ENCODE measurements at places on chromosomes 6 and 20.

GRCh38 chr6:36360241-36361054 is 23.8 kb upstream of the BNIP5 start:
- DNase-seq: peak; percentile 80

GRCh38 chr6:137678451-137678850 is 184.3 kb upstream of the OLIG3 start:
- DNase-seq: no peak

- no peak for DNase-seq
Measured at GRCh38 chr20:59703046-59703445, 98.7 kb downstream of the PHACTR3 start.

- DNase-seq: no peak
Measured at GRCh38 chr6:36373368-36374019, 14.0 kb downstream of the ETV7 start.

- DNase-seq: no peak
Measured at GRCh38 chr6:47357827-47358226, 48.1 kb upstream of the TNFRSF21 start.

- DNase-seq: no peak
Measured at GRCh38 chr20:13692802-13693736, 54.3 kb upstream of the TASP1 start.

GRCh38 chr6:98836962-98837944 is 2.9 kb downstream of the POU3F2 start:
- DNase-seq: no peak

DNA sequence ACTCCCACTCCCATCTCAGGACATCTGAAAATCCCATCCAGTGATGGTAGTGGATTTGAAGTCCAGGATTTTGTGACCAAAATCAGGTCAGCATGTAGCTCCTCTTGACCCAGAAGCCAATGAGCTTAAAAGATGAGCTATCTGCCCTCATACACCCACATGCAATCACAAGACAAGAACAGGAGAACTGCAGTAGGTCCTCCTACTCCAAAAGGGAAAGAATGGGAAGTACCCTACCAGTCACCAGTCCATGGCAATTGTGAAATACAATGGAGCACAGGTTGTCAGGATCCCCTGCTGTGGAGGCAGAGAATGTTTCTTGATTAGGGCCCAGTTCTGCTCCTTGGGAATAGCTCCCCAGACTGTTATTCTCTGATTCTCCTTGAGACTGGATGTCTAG is 347.3 kb upstream of the CNR1 start:
- DNase-seq: no peak

DNA sequence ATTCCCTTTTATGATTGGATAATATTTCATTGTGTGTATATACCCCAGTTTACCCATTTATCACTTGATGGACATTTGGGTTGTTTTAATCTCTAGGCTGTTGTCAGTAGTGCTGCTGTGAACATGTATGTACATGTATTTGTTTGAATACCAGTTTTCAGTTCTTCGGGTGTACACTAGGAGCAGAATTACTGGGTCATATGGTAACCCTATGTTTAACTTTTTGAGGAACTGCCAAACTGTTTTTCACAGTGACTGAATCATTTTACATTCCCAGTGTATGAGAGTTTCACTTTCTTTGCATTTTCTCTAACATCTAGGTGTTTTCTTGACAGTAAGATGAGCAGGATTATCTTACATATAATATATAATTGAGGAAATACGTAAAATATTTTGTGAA is 44.7 kb upstream of the ADIG start:
- no peak for DNase-seq

GRCh38 chr6:158421381-158421780 is 109.1 kb downstream of the TULP4 start:
- no peak for DNase-seq

GRCh38 chr6:160088784-160089533 is 32.7 kb upstream of the SLC22A1 start:
- no peak for DNase-seq

GRCh38 chr20:60583741-60584140 is 625.5 kb downstream of the CDH26 start:
- no peak for DNase-seq

DNA sequence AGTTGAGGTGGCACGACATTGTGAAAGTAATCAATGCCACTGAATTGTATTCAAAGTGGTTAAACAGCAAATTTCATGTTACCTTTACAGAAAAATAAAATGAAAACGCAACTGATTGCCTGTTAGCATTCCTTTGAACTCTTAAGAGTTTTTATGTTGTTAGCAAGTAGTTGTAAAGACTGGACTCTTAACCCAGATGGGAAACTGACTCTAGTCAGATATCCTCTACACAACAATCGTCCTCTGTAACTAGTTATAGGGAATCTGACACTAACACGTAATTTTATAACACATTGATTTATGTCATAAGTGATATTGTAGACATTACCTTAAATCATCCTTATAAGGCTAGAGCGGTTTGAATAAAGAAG is 3.0 kb upstream of the FBXO9 start:
- DNase-seq: no peak

- peak; percentile 25 for DNase-seq
Measured at GRCh38 chr6:140105857-140106256, 731.4 kb upstream of the CITED2 start.

DNA sequence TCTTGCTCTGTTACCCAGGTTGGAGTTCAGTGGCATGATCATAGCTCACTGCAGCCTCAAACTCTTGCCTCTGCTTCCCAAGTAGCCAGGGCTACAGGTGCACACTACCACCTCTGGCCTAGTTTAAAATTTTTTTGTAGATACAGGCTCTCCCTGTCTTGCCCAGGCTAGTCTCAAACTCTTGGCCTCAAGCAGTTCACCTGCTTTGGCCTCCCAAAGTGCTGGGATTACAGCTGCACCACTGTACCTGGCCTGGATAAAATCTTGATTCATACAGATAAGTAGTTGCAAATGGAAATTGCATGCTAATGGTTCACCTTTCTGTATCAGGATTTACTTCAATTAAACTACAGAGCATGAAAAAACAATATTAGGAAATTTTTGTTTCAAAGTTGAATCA is 4.2 kb downstream of the CD2AP start:
- no peak for DNase-seq

DNA sequence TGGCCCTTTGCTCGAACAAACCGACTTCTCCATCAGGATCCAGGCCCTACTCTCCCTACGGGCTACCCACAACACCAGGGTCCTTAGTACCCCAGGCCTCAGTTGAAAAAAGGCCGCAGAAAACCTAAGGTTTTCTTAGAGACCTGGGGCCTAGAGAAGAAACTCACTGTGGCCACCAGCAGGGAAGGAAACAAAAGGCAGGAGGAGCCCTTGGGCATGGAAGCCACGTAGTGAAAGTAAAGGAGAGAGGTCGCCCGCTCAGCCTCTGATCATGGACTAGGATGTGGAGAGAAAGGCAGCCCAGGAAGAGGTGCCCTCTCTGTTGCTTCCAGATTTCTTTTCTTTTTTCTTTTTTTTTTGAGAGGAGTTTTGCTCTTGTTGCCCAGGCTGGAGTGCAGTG is 31.5 kb downstream of the CPNE5 start:
- DNase-seq: no peak

DNA sequence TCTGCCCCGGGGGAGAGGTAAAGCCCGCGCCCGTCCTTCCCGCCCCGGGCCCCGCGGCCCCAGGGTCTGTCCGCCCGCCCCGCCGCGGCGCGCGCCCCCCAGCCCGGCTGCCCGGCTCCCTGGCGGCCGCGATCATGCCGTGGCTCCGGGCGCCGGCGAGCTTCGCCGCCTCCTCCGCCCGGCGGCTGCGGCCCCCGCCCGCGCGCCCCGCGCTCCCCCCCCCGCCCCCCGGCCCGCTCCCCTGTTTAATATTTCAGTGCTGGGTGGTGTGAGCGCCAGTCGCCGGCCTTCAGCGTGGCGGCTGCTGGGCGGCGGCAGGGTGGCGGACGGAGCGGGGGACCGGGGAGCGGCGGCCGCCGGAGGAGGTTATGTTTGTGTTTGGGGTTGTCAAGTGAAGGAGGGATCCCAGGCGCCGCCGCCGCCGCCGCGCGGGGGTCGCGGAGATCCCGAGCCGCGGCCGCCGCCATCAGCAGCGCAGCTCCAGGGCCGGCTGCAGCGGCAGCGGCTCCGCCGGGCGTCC is at the start of gene HIVEP1:
Gene HIVEP1 (plus strand): TSS at position 275 of the 520 bp plus-strand sequence. CDS start 3,317 bp downstream, outside the sequence.
- DNase-seq: no peak

DNA sequence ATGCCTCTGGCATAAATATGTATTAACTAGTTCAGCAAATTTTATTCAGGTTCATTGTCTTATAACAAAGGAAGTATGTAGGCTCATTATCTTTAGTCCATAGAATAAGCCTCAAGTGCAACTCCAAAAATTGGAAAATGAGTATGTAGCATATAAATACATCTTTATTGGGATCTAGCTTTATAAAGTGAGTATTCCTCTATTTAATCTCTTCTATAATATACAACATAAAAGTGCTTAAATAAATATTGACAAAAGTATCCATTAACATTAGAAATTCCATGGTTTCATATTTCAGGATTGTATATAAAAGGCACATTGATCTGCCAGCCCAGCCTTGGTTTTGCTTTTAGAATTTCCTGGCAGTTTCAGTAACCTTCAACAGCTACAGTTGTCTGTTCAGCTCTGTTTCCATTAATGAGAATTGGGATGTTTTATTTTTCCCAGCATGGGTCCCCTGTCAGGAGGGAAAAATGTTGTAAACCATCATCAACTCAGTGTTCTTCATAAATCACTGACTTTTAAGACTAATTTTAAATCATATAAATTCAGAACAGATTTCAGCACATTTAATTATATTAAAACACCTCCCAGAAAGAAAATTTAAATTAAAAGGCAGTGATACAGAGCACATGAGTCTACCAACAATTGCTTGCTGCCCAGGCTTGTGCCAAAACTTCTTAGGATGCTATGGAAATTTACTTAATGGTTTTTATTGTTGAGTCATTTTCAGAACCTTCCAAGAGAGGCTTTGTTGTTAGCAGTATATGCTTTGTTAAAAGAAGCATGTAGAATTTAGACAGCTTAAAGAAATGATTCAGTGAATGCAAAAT is 119.7 kb downstream of the ADGRG6 start:
- DNase-seq: no peak

GRCh38 chr6:47690791-47691190 is 7.6 kb upstream of the ADGRF4 start:
- no peak for DNase-seq

- no peak for DNase-seq
Measured at GRCh38 chr6:97275804-97276203, 7.2 kb downstream of the MMS22L start.

DNA sequence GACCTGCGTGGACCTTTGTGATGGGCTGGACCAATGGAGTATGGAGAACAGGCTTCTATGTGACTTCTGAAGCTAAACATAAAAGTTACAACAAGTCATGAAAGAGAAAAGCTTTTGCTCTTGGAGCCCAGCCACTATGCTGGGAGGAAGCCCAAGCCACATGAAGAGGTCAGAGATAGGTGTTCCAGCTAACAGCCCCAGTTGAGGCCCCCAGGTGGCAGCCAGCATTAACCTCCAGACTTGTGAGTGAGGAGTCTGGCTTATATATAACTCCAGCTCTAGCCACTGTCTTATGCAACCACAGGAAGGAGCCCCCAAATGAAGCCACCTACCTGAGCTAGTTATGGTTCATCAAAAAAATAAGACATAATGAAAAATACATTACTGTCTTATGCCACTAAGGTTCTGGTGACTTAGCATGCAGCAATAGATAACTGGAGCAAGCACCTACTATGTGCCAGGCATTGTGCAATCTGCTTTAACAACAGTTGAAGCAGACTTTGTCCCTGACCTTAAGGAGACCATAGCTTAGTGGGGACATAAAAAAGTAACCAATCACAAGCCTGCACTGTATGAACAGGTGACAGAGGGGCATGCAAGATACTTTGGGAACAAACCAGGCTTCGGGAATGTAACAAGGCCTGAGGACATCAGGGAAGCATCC is 599.6 kb downstream of the PTPRT start:
- DNase-seq: no peak

GRCh38 chr6:2432292-2432691 is 186.9 kb upstream of the GMDS start:
- DNase-seq: peak; percentile 85

DNA sequence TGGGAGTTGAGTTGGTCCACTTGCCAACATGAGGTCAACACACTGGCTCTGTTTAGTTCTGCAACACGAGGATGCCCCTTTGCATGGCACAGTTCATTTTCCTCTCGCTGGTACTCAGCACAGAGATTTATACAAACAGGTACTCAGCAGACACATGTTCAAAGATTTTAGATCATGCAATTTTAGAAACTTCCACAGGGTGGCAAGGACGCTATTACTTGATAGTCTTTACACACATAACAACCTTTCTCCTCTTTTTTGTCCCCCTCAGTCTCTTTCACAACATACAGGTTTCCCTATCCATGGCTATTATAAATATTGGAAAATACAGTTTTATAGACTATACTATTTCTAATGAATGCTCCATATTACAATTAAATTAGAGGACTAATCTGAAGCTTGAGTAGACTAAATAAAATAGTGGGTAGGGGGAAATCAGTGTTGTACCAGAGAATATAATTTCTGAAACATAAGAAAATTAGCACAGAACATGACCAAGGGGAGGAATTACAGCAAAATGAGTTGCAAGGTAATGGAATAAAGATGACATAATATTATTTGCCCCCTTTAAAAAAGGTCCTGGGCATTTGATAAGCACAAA is 331.8 kb upstream of the BTBD3 start:
- no peak for DNase-seq

- no peak for DNase-seq
Measured at GRCh38 chr6:159178847-159179246, 9.6 kb downstream of the FNDC1 start.

DNA sequence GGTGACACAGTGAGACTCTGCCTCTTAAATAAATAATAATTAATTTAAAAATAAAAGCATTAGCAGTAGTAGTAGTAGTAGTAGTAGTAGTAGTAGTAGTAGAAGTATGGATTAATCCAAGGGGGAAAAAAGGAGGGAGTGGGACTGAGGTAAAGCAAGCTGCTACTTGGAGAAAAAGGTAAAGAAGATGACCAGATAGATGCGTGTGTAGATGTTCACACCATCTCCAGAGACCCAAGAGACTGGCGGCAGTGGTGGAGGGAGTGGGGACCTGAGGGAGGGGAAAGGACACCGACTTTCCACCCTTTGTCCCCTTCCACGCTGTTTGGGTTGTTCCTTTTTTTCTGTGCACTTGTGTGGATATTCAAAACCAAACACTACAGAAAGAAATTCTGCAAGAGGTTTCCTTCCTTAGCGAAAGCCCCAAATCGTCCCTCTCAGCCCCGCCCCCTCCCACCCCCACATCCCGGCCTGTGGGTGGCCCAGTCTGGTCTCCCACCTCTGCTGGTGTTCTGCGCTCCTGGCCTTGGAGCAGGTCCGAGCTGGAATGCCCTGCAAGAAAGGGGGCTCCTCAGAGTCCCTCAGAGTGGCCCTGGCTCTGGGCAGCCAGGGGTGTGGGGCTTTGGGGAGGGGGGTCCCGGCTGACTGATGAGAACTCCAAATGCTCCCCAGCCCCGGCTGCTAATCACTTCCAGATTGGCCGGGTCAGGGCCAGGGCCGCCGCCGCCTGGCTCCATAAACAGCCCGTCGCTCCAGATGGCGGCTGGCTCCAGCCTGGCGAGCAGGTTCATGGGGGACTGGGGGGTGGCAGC is 60.2 kb downstream of the UBE2V1 start:
- no peak for DNase-seq

- DNase-seq: no peak
Measured at GRCh38 chr20:36262440-36262839, 26.2 kb downstream of the AAR2 start.

All from Daoy (cell line).